GM18507 (cell line): ENCODE measurements at places on chromosomes 2 and 18.

DNA sequence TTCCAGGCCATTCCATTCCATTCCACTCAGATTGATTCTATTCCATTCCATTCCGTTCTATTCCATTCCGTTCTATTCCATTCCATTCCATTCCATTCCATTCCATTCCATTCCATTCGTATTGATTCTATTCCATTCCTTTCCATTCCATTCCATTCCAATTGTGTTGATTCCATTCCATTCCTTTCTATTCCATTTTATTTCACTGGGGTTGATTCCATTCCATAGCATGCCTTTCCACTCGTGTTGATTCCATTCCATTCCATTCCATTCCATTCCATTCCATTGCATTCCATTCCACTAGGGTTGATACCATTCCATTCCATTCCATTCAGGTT, 1142.3 kb downstream of the RPIA start:
- DNase-seq, result no peak

DNA sequence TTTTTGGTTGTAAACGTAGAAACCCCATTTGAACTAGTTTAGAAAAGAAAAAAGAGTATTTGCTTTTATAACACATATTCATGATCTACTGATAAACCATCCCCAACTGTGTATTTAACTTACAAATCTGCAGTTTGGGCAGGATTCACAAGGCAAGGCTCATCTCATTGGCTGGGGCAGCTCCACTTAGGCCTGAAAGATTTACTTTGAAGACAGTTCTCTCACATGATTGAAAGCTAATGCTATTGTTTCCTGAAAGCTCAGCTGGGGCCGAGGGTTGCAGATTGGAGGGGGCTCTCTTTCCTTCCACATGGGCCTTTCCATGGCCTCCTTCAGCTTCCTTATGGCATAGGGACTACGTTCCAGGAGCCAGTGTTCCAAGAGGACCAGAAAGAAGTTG, 47.4 kb downstream of the ARHGAP15 start:
- DNase-seq, result no peak

- no peak for DNase-seq
Observed at GRCh38 chr2:202141329-202141947, 68.4 kb downstream of the KIAA2012 start.

DNA sequence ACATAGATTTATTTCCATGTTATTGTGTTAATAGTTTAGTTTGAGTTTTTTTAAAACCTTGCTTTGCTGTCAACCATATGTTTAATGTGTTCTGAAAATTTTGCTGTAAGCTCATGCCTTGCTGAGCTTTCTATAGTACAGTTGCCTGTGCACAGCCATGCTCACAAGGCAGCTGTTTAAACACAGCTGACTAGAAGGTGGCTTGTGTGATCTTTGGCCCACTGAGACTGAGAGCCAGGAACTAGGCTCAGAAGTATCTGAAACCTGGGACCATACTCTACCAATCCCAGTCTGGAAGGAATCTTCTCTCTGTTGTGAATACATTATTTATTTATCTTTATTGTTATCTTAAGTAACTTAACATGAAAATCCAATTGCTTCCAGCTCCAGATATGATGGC, 350.5 kb downstream of the KIAA1328 start:
- no peak for DNase-seq

DNA sequence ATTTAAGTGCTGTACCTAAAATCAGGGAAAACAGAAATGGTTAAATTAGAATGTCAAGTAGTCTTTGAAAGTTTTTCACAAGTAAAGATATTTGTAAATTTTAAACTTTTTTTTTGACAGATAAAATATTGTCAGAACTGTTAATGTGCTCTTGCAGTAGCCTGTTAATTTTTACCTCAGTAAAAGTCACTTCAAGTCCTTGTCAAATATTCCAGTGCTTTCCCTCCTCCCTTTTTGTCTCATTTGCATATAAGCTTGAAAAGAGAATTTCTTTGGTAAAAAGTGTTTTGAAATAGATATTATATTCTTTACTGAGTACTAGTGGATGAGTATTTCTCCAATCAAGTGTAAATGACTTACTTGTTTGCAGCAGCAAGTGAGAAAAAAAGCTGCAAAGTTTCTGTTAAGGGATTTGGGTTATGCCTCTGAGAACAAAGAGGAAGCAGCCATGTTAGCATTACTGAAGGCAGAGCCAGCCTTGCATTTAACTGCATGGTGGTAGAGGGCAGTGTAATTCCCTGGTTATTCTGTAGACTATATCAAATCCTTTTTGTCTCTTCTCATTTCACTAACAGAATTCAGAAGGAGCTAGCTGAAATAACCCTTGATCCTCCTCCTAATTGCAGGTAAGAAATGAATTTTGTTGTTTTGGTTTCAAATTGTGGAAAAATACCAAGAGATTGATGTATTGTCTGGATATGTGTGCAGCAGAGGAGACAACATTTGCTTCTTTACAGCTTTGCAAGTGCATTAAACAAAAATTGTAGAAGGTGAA, 3.2 kb downstream of the UBE2E3 start:
- DNase-seq, result no peak

DNA sequence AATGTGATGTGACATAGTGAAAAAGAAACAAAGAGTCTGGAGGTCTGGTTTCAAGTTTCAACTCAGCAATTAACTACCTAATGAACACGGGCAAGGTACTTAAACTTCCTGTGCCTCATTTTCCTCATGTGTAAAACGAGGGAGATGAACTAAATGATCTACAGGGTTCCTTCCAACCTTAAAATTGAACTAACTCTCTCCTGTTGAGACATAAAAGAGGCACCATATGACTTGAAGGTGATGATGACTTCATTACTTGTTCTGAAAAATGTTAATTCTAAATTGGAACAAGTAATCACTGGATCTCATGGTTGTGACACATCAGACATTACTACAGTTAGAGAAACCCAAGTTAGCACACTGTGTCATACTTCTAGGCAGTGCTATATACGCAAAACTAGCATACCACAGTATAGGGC, 8.9 kb upstream of the REL start:
- DNase-seq, result no peak

GRCh38 chr18:37481072-37481471, 84.5 kb downstream of the CELF4 start:
- DNase-seq, result no peak

DNA sequence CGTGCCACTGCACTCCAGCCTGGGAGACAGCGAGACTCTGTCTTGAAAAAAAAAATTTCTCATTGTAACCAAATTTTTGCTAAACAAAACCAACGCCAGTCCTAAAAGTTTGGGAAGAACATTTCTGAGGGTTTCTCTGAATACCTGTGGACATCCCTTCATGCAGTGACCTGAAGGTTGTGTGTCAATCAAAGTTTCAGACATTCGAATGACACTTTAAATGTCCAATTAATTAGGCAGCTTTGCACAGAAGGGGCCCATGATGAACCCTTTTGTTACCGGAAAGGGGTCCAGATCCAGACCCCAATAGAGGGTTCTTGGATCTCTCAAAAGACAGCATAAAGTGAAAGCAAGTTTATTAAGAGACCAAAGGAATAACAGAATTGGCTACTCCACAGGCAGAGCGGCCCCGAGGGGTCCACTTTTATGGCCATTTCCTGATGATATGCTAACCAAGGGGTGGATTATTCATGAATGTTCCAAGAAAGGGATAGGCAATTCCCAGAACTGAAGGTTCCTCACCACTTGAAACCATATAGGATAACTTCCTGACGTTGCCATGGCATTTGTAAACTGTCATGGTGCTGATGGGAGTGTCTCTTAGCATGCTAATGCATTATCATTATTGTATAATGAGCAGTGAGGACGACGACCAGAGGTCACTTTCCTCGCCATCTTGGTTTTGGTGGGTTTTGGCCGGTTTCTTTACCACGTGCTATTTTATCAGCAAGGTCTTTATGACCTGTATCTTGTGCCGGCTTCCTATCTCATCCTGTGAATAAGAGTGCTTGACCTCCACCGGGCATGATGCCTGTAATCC, 27.5 kb upstream of the HPCAL1 start:
- no peak for DNase-seq

GRCh38 chr2:218035463-218036100, 32.8 kb upstream of the TNS1 start:
- DNase-seq, result no peak

- no peak for DNase-seq
Observed at GRCh38 chr2:235494716-235495372, 1.0 kb downstream of the AGAP1 start.

DNA sequence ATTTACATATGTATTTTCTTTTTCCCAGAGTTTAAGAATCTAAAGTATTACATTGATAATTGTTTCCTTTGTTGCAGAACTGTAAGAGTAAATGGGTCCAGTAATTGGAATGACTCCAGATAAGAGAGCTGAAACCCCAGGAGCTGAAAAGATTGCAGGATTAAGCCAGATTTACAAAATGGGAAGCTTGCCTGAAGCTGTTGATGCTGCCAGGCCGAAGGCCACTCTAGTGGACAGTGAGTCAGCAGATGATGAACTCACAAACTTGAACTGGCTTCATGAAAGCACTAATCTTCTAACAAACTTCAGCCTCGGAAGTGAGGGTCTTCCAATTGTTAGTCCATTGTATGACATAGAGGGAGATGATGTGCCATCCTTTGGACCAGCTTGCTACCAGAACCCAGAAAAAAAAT, 183.8 kb upstream of the STON1 start:
- no peak for DNase-seq

DNA sequence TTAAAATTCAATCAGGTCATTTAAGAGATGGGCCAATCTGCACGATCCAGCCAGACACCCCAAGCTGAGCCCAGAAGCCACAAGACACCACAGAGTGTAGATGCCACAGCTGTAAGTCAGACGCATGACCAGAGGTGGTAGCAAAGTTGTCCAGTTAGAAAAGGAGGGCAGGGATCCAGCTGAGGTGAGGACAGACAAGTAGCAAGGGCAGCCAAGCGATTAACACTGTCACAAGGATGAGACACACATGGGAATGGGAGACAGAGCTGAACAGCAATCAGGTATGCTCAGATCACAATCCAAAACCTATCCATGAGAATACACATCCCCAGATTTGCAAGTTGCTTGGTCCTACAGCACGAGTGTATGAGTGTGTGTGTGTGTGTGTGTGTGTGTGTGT, 143.4 kb upstream of the STK17B start:
- DNase-seq, result no peak

DNA sequence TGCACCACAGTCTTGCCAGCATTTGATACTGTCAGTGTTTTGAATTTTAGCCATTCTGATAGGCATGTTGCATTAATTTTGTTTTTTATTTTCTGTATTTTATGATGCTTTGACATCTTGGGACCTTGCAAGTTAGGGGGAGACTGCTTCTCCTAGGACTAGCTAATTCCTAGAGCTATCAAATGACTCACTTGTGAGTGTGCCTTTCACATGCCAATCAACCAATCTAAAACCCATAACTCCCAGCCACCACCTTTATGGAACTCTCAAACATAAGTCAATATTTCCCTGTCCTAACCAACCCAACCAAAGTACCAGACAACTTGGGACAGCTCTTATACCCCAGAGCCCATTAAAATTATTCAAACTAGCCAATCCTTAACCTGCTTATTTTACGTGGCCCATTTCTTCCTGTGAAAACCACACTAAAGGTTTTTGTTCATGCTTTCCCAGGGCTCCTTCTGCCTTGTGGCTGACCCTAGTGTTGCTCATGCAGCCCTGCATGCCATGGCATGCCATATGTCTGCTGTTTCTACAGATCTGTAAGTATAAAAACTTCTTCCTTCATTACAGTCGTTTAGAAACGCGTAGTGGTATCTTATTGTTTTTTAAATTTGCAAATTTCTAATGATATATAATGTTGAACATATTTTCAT, 230.1 kb downstream of the GPD2 start:
- DNase-seq, result no peak

GRCh38 chr2:85704800-85705679, 10.9 kb downstream of the GNLY start:
- DNase-seq, result no peak

GRCh38 chr2:102355526-102356380, at the start of gene IL18R1:
Gene IL18R1, plus strand, starts transcription at chr2:102355796. Its CDS starts 6,865 bp downstream, at chr2:102362661.
- DNase-seq, result peak; percentile 59

- DNase-seq, result no peak
Observed at GRCh38 chr18:22579271-22579670, 161.6 kb upstream of the CTAGE1 start.

DNA sequence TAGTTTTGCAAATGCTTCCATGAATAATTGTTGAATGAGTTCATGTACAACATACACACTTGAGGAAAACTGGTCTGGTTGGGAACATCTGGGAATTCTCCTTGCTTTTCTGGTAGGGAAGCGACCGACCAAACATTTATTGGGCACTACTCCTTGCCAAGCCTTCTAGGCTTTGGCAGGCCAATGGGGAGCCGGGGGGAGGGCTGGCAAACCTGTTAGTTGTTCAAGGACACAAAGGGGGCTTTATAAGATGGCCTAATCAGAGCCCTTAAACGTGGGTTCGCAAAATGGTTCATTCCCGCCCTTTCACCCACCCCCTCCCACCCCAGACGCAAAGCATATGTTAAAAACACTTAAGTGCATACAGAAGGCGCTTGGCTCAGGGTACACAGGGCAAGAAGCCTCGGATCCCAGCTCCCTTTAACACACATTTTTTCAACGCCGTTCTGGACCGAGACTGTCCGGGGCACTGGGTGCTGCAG, 844 bp upstream of the VSNL1 start:
- no peak for DNase-seq
